ENCODE measurements at places on chromosomes 4 and X. TPM values are rescaled to one million over a fixed set of nuclear protein-coding genes. Genes with fewer than 3 reads are reported as not detected.

GRCh38 chr4:6217716-6218381 is 17.5 kb upstream of the JAKMIP1 start:
- no peak for DNase-seq

- no peak for DNase-seq
These were observed 28.8 kb upstream of the NSUN7 start for GRCh38 chr4:40720916-40721315.

- no peak for DNase-seq
These were observed 67.0 kb upstream of the TSPAN7 start for GRCh38 chrX:38494239-38494823.

DNA sequence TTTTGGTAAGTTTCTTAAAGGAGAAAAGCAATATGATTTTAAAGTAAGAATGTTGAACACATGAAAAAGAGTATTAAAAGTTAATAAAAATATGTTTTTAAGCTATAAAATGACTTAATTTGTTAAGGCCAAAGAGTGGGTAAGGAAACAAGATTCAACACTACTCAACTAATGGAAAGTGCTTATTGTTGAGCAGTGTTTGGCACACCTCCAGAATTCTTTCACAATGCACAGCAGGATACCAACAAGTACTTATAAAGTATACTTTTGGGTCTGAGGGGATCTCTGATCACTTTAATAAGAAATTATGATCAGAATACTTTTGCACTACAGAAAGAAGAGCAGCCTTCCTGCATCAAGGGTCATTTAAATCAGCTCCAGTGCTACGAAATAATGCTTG is 5.9 kb downstream of the LAMP2 start:
- DNase-seq: no peak

DNA sequence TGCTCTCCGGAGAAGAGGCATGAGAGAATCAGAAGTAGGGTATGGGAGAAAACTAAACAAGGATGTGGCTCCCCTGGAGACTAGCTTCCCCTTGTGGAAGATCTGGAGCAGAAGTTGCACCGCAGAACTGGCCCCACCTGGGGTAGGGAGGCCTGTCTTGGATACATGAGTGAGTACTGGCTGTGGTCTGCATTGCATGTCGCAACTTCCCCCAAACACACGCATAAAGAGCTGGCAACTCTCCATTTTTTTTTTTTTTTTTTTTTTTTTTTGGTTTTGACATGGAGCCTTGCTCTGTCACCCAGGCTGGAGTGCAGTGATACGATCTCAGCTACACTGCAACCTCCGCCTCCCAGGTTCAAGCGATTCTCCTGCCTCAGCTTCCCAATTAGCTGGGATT is 119.9 kb downstream of the EGF start:
- DNase-seq: no peak

DNA sequence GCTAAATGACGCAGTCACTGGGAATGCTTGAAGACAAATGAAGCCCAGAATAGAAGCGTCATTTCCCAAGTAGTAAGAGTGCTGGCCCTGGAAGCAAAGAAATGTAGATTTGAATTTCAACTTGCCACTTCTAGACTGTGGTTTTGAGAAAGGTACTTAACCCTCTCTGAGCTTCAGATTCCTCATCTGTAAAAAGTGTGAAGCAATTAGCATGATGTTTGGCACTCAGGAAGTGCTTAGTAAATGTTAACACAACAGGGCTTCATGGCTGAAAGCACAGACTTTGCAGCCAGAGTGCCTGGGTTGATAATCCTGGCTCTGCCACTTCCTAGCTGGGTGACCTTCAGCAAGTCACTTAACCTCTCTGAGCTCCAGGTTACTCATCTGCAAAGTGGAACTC is 147.4 kb upstream of the RPS6KA3 start:
- DNase-seq: no peak

The CFAP47 gene
- not detected for total RNA-seq

The TNMD gene
- not detected for total RNA-seq

The RTL9 gene
- total RNA-seq: 0.04 TPM

The RPA4 gene
- total RNA-seq: 0.62 TPM

The CCNA2 gene
- total RNA-seq: 105 TPM

Measured in activated naive CD4-positive, alpha-beta T cell treated with anti-CD3 and anti-CD28 coated beads, Interleukin-2, amount 50 U/mL, for 72 hours (primary cell).